Stimulated activated CD4-positive, alpha-beta T cell treated with anti-CD3 and anti-CD28 coated beads, Interleukin-4, amount 100 ng/mL, for 48 hours (primary cell): ENCODE measurements at places on chromosomes 3 and 15.

DNA sequence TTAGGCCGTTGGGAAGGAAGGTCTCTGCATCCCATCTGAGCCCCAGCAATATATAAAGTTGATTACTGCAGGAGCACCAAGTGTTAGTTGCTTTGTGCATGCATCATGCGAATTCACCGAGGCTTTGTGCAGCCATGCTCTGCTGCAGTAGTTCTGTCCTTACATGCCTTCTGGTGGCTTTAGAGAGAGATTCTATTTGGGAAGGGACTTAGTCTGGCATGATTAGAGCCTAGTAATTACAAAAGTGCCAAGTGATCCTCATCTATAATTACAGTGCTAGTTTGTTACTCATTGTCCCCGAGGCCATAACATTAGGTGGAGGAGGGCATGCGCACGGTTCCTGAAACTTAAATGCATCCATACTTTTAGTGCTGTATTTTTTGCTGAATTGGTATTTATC lies 353.6 kb downstream of the CNTN4 start:
- no peak for DNase-seq

- no peak for DNase-seq
Observed at GRCh38 chr3:125072749-125073389, 17.1 kb upstream of the HEG1 start.

DNA sequence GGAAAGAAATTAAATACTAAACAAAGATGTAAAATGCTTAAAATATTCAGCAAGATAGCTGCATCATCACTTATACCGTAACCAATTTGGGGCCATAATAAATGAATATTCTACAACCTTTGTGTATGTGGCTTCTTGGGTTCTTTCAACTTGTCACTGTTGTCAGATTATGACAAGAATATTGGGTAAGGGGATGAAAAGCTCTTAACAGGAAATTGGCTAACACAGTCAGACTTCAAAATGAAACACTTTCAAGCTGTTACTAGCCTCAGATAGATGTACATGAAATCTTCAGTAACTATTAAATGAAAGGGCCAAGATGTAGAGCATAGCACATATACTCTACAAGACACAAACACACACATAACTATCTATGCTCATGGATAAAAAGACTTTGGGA lies 38.7 kb upstream of the ZNF385D start:
- no peak for DNase-seq

DNA sequence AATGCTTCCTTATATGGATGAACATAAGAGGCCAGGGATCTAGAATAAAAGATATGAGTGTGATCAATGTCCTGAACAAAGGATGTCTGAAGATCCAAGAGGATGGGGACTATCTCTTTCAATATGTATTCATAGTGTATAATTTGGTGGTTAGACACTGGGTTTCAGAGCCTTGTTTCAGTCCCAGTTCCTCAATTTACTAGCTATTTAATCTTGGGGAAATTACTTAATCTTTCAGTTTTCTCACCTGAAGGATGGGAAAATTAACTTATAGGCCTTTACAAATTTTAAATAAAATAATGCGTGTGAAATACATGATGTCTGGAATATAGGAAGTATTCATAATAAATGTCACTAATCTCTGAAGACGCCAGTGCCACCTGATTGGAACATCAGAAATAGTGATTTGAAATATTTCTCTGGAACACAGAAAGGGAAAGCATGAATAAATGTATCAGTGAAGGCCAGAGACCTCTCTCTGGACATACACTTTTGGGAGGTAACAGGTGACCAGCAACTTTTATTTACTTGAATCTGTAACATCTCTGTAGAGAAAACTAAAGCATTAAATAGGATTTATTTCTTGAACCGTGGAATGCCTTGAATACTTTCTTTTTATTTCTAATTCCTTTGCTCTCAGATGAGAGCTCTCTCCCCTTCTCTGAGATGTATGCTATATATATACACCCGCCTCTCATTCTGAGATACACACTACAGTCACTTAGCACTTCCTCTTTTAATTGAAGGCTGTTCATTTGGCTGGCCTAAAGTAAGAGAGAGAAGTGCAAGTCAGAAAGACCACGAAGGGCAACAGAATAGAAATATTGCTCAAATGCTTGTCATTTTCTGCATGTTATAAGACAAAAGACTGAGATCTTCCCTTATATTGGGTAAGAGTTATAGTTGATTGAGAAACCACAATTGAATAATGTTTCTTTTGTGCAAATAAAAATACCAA lies 407.1 kb downstream of the LSAMP start:
- DNase-seq = no peak

- no peak for DNase-seq
Observed at GRCh38 chr3:13111873-13112520, 38.8 kb upstream of the IQSEC1 start.

DNA sequence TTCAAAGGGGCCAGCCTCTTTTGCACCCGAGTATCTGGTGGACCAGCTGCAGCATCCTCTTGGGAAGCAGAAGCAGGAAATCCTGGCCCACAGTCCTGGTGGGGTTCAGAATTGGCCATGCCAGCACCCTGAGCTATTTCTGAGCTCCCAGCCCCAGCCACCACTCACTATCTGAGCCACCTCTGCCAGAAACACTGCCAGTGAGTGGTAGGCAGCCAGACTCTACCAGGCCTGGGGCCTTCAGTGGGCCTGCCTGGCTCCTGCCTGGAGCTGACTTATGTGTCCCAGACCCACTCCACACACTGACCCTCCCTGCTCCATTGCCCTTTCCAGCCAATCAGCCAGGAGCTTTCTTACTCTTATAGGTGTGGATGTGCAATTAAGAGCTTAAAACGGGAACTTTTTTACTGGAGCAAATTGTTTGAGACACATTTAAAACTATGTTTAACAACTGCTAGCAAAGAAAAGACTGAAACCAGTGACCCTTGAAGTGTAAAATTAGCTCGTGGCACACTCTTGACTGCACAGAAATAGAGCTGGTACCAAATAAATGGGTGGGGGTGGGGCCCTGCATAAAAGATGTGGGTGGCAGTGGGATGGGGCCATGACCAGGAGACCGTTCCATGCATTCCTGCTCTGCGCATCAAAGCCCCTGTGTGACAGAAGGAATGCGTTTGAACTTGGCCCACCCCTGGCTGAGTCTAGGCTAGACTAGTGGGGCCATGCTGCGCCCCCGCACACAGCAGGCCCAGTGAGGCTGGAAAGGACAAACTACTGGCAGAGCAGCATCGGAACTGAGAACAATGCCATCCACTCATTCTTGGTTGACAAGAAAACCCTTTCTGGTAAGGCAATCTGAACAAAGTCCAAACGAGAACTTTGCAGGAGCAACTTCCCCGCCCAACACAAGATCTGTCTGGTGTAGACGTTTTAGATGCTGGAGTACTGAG lies 48.0 kb downstream of the CTNNB1 start:
- DNase-seq = no peak

- no peak for DNase-seq
Observed at GRCh38 chr3:35383216-35383615, 256.1 kb upstream of the ARPP21 start.

GRCh38 chr3:54065140-54065539 lies 57.2 kb upstream of the CACNA2D3 start:
- DNase-seq = no peak

- DNase-seq = no peak
Observed at GRCh38 chr15:76903251-76903681, 1.9 kb downstream of the SCAPER start.

GRCh38 chr3:189040656-189041335 lies 131.0 kb upstream of the TPRG1 start:
- no peak for DNase-seq

- no peak for DNase-seq
Observed at GRCh38 chr3:190591080-190591479, 77.2 kb downstream of the IL1RAP start.

- DNase-seq = no peak
Observed at GRCh38 chr3:100352296-100353231, 18.0 kb downstream of the NIT2 start.

- no peak for DNase-seq
Observed at GRCh38 chr3:149273096-149273751, 51.6 kb upstream of the CP start.
